ENCODE measurements at places on chromosomes 3 and 15.

DNA sequence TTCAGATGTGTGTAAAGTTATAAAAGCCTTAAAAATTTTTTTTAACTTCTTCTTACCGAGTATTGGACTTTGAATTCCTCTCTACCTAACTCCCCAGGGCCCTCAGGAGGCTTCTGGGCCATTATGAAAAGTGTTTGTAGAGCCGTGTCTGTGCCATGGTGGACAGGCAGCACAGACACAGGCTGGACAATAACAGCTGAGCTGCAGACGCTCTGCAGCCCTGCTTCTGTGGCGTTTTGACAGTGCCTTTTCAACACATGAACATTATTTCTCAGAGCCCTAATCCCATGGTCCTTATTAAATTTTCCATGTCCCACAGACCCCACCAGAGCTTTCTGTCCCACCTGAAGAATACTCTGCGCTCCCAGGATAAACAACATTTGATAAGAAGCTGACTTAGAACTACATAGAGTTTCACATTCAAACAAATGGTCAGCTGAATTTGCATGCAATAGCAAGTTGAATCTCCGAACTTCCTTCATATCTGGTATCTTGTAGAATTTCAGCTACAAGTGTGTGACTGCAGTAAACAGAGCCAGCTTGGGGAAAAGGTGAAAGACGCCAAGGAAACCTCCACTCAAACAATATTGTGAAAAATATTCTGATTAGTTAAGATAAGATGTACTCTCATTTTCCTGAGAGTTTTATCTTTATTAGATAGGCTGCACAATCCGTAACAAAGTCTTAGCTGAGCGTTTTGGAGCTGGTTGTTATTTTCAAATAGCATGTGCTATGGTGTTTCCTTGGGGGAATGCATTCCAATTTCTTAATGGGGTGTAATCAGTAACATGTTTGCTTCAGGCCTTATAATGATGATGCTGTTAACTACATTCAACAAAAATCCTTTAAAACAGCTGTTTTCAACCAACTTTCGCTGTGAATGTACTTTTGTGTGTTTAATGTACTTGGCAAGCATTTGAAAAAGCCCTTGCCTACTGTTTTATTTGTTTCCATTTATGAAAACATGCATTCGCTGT, 378.2 kb downstream of the MECOM start:
- no peak for DNase-seq

- DNase-seq: no peak
Observed at GRCh38 chr3:185712337-185712736, 112.5 kb downstream of the IGF2BP2 start.

DNA sequence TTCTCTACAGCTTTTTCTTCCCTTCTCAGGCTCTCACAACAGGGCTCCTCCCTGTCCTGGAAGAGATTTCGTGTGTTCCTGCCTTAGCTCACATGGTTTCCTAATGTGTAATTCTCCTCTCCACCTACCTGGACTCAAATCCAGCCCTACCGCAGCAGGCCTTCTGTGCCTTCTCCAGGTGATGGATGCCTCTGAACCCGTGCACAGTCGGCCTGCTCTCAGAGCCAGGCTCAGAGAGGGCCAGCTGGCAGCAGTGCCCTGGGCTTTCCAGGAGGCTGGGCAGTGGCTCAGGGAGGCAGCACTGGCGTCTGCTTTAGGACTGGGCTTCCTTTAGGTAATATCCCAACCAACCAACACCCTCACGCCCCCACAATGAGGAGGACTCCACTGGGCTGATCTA, 123.2 kb upstream of the TMC3 start:
- no peak for DNase-seq

- DNase-seq: no peak
Observed at GRCh38 chr3:127684871-127685707, 12.3 kb downstream of the ABTB1 start.

GRCh38 chr3:117671722-117672318, 962.2 kb downstream of the TUSC7 start:
- DNase-seq: no peak

DNA sequence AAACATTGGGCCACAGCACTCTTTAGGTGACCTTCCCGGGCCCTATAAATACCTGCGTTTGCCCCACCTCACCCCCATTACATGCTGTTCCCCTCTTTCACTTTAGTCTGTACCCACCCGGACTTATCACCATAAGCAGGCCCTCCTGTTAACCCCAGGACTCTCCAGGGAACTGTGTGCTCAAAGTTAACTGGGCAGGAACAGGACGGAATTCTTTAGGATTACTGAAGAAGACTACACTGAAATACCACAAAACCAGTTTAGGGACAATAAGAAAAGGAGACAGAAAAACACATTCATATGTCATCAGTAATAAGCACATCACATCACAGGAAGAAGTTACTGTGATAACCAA, 45.5 kb downstream of the FSIP1 start:
- DNase-seq: no peak

GRCh38 chr3:100645913-100646312, 36.5 kb downstream of the ADGRG7 start:
- DNase-seq: no peak

DNA sequence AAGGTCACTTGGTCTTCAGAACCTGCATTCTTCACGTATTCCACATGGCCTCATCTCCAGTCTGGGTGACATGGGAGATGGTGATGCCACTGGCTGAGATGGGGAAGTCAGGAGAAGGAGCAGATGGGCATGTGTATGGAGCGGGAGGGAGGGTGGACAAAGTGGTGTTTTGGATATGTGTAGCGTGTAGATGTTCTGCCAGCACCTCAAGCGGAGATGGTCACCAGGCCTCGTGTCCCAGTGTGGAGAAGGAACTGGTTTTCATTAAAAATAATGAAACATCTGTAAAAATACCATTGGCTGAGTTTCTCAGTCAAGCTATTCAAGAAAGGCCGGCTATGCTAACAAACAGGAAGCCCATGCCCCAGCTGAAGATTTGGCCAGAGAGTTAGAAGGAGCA, 26.2 kb downstream of the LARP6 start:
- no peak for DNase-seq

GRCh38 chr3:133404920-133405319, 5.1 kb downstream of the BFSP2 start:
- DNase-seq: no peak

GRCh38 chr3:18888370-18888769, 259.9 kb upstream of the KCNH8 start:
- DNase-seq: no peak

DNA sequence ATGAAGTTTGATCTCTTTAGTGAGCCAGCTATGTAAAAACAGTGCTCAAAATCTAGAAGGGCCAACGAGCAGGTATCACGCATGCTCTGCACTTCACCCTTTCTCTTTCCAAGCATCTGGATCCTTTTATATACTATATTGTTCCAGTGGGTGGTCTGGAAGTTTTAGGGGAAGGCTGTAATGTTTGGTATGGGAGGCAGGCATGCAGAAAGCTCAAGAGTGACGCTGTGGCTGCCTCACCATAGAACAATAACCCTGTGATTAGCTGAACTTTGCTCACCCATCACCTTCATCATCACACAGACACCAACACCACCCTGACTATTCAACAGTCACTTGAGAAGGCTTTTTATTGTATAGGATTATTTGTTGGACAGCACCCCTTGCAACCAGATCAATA, 81.6 kb downstream of the FBN1 start:
- DNase-seq: no peak

DNA sequence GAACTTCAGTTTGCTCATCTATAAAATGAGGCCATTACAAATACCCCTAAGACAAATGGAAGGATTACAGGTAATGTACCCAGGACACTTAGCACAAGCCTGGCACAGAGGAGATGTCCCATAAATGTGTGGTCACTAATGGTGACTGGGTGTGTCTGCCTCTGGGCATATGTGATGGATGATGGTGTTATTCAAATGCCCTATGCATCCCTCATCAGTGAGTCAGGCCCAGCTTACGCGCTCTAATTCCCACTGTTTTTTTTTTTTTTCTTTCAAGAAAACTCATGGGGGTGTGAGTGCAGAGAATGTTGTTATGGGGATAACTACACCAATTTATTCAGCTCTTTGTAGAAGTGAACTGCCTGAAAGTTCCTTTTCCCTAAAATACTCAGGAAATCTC, 23.6 kb upstream of the KIF23 start:
- DNase-seq: no peak

DNA sequence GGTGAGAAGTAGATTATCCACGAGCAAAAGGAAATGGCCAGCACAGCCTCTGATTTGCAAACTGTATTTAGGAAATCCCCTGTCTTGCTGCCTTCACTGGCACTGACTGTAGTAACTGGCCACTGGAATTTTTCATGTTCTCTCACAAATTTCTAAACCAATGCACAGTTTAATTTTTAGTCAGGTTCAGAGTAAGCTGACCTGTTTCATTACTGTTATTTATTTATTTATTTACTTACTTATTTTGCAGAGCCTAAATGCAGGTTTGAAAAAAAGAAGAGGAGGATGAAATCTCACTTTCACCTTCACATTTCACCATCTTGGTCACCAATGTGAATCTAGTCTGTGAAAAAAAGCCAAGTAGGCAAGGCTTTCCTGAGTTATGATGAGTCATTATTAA, 291.0 kb downstream of the PLOD2 start:
- no peak for DNase-seq

DNA sequence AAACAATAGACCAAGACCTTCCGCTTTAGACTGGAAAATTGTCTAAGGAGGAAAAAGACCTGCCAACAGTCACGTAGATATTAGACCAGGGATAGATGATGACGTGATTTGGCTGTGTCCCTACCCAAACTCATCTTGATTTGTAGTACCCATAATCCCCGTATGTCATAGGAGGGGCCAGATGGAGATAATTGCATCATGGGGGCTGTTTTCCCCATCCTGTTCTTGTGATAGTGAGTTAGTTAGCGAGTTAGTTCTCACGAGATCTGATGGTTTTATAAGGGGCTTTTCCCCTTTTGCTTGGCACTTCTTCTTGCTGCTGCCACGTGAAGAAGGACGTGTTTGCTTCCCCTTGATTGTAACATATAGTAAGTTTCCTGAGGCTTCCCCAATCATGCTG, 31.7 kb upstream of the SUCLG2 start:
- DNase-seq: no peak

GRCh38 chr15:60006203-60006862, 2.2 kb downstream of the FOXB1 start:
- DNase-seq: no peak

- no peak for DNase-seq
Observed at GRCh38 chr3:177569875-177570657, 372.8 kb upstream of the TBL1XR1 start.

DNA sequence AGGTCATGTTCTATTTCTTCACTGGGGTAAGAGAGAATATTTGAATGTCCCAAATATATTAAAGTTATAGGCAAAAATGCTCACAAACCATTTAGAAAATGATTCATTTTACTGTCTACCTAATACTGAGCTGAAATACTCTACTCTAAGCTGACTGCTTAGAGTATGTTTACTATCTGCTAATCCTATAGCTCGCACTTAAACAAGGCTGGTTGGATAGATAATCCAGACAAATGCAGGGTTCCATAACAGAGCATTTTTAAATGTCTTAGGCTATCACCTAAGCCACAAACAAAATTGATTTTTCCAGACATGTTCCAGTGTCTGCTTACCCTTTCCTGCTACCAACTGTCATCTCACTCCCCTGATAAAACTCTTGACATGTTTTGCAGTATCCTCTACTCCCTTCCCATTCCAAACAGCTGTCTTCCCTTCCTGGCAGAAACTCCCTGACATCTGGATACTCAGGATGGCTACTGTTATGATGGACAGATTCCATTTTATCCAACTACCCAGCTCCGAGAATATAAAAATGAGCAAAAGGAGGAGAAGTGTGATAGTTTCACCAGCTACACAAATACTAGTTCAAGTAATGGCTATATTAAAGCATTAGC, 1034.7 kb downstream of the FHIT start:
- no peak for DNase-seq

DNA sequence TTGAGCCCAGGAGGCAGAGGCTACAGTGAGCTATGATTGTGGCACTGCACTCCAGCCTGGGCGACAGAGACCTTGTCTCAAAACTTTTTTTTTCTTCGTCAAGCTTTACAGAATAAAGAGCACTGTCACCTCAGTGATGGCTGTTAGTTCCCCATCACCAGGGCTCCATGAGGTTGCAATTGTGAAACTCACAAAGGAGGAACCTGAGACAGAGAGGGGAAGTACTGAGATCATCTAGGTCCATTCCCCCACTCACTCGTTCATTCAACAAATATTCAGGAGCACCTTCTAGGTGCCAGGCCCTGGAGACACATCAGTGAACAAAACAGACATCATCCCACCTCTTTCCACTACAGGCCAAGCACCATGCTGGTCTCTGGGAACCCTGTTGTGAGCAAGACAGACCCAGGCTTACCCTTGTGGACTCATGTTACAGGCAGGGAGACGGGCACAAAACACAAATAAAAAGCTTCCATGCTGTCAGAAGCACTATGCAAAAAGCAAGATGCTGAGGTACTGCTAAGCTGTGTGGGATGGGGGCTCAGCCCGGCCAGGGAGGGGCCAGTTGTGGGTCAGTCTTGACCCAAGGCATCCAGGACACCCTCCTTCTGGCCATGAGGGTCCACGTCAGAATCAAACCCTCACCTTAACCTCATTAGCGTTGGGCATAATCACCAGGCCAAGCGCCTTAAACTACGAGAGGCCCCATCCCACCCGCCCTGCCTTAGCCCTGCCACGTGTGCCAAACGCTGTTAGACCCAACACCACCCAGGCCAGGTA, 2.1 kb upstream of the RHO start:
- DNase-seq: no peak

DNA sequence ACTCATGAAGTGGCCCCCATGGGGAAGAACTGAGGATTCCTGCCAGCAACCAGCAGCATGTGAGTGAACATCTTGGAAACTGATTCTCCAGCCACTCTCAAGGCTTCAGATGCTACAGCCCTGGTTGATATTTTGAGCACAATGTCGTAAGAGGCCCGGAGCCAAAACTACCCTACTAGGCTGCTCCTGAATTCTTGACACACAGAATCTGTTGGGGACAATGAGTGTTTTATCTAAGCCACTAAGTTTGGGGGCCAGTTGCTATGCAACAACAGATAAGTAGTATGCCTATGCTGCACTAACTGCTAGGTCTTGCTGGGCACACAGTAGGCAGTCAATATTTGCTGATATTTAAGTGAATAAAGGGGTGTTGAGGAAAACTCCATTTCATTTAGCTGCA, 89.9 kb upstream of the CHL1 start:
- no peak for DNase-seq

DNA sequence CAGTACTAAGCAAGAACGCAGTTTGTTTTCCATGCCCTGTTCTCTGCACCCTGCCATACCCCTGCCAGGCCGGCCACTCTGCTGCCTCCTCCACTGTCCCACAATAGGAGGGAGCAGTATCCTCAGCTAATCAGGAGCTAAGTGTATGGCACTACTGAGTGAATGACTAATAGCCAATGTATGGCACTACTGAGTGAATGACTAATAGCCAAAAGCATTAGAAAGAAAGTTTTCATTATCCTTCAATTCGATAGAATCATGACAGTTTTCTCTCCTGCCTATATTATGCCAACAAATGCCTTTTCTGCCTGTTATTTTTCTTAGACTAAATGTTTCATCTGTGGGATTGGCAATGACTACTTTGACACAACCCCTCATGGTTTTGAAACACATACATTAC, 107.5 kb upstream of the CHRM5 start:
- DNase-seq: no peak

GRCh38 chr15:38768970-38769369, 204.4 kb upstream of the RASGRP1 start:
- no peak for DNase-seq

- DNase-seq: no peak
Observed at GRCh38 chr3:134903837-134904236, 108.8 kb downstream of the EPHB1 start.

GRCh38 chr3:32843510-32844321, 25.9 kb downstream of the TRIM71 start:
- no peak for DNase-seq

- no peak for DNase-seq
Observed at GRCh38 chr3:156691920-156692319, 17.5 kb downstream of the TIPARP start.

- no peak for DNase-seq
Observed at GRCh38 chr3:43968465-43968864, 273.2 kb upstream of the TOPAZ1 start.
